ENCODE measurements at places on chromosomes 16 and 17.

- DNase-seq = no peak
Observed at GRCh38 chr16:48277158-48277557, 29.8 kb upstream of the ABCC11 start.

GRCh38 chr16:78462288-78463208, 363.1 kb downstream of the WWOX start:
- DNase-seq = no peak

DNA sequence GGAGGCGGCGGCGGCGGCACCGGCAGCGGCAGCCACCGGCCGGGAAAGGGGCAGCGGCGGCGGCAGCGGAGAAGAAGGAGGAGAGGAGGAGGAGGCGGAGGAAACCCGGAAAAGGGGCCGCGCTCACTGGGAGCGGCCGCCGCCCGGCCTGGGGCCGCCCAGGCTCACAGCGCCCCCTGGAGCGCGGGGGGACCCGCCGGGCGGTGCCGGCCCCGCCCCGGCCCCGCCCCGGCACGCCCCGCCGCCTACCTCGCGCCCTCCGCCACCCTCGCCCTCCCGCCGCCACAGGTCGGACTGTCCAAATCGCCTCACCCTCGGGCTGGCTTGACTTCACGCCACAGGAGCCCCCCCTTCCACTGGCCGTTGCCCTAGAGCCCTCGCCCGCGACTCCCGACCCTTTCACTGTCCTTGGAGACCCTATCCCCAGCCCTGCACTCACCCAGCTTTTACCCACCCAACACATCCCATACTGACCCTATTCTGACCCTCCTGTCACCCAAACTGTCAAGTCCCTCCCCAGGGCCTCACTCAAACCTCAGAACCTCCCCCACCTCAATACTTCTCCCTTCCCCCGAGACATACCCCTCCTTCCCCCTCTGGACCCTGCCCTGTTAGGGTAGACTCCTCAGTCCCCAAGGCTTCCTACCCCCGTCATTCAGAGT, at the start of gene CSNK2A2:
TSS of gene CSNK2A2 (minus strand) at position 85 of the 662 bp plus-strand sequence. CDS start 370 bp downstream, outside the sequence.
- peak; percentile 75 for DNase-seq

DNA sequence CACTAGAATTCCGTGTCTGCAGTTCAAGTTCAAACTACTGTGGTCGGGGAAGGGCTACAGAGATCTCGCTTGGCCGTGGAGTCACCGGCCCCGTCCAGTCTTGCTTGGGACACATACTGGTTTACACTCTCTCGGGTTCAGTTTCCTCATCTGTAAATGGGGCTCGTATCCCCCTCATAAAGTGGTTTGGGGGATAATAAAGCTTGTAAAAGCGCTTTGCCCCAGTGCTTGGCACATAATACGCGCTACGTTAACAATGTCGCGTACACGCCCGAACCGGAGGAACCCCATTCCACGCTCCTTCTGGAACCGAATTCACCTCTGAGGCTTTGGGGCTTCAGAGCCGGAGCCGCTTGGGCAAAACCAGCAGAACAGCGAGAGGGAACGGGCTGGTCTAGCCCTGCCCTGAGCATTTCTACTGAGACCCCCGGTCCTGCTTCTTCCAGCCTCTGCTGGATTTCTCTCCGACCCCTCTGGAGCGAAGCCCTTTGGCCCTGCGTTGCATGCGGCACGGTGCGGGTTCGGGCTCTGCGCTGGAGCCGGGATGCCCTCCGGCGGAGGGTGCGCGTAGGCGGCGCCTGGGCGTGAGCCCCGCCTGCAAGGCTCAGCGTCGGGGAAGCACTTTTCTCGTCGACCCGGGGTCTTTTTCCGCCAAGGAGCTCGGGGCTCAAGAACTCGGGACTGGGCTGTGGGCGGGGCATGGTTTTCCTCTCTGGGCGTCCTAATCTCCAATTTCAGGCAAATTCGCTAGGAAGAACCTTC, 26.1 kb upstream of the HOXB13 start:
- DNase-seq = peak; percentile 75

DNA sequence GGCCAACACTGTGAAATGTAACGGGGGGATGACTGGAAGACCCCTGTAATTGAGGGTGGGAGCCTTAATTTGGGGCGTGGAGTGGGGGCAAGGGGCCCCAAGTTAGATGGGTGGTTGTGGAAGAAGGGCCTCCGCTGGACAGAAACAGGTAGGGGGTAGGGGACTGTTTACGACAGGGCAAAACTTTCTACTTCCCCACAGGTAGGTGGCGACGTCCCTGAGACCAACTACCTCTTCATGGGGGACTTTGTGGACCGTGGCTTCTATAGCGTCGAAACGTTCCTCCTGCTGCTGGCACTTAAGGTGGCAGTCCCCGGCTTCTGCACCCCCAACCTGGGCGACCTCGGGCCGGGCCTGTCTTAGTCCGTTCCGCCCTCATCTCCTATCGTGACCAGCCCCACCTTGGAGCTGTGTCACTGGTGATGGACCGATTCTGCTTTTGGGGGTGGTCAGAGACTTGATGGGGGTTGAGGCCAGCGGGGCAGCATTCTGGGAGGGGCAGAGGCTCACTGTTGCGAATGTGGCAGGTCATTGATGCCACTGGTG, 6.8 kb downstream of the PPP4C start:
- DNase-seq = no peak

DNA sequence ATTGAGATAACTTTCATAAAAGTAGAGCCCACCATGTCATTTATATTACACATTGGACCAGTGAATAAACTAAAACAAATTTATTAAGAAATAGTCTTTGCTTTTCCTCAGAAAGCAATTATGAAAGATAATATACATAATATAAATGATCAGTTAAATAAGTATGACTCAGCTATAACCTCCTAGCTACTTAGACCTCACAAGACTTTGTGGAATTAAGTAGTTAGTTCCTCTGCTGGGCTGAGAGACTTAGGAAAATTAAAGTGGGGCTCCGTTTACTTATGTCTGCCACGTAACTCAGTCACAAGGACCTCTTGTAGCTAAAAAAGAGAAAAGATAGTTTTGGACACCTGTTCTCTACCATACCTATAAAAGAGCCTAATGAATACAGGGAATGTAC, 76.9 kb downstream of the MRTFB start:
- DNase-seq = no peak

DNA sequence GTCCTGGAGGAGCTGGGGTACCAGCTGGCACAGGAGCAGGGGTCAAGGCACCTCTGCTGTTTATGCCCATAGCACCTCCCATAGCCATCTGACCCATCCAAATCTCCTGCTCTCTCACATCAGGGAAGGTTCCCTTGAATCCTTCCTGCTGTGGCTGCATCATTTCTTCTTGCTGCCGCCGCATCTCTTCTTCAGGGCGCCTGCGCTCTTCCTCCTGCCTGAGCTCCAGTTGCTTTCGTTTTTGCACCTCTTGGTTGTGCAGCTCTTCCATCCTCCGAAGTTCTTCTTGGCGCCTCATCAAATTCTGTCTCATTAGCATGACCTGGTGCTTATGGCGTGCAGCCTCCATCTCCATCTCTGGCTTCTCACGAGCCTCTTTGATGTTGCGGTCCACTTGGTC, 2.0 kb upstream of the NOB1 start:
- no peak for DNase-seq

DNA sequence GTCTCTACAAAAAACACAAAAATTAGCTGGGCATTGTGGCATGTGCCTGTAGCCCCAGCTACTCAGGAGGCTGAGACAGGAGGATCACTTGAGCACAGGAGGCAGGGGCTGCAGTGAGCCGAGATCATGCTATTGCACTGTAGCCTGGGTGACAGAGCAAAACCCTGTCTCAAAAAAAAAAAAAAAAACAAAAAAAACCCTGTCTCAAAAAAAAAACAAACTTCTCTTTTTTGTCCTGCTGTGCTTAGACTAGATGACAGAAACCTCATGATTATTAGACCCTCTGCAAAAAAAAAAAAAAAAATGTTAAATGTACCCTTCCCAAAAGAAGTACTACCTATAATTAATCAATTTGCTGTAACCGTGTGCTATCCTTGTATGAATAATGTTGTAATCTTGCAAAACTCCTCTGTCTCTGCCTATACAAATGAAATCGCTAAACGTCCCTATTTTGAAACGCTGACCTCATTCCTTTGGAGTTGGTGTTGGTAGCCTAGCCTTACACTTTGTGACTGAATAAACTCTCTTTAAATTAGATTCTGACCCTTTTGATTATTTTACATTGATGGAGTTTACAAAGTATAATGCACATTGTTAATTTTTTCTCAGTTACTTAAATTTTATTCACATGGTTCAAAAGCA, 13.6 kb upstream of the DHRS7B start:
- no peak for DNase-seq

DNA sequence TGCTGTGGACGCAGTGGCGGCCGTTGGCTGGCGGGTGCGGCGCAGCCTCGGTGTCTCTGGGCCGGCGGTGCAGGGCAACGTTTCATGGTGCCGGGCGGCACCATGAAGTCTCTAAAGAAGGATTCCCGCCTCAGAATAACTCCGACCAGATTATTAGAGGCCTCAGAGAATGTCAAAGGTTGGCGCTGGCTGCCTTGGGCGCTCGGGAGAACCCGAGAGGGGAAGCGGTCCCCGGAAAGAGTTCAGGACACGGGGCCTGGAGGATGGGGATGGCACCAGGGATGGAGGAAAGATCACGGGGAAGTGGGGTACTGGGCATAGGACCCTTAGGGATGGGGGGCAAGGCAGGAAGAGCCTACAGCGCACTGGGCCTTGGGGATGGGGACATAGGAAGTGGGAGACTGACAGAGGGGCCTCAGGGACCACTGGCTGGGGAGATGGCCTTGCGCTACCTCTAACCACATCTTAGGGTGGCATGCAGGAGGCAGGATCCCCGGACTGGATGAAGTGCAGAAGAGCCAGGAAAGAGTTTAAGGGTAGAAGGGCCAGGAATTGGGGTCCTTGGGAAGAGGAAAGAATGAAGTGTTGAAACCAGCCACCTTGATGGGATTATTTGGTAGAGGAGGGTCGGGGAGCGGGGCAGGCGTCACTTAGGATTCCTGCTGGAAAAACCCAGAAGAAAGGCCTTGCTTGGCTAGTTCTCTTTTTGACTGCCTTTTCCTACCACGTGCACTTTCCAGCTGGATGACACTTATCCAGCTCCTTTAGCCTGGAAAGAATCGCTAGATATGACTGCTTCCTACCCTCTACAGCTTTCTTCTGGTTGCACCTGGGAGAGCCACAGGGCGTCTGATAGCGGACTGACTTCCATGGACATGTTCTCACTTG, 578 bp downstream of the MYCBPAP start:
- DNase-seq = no peak

DNA sequence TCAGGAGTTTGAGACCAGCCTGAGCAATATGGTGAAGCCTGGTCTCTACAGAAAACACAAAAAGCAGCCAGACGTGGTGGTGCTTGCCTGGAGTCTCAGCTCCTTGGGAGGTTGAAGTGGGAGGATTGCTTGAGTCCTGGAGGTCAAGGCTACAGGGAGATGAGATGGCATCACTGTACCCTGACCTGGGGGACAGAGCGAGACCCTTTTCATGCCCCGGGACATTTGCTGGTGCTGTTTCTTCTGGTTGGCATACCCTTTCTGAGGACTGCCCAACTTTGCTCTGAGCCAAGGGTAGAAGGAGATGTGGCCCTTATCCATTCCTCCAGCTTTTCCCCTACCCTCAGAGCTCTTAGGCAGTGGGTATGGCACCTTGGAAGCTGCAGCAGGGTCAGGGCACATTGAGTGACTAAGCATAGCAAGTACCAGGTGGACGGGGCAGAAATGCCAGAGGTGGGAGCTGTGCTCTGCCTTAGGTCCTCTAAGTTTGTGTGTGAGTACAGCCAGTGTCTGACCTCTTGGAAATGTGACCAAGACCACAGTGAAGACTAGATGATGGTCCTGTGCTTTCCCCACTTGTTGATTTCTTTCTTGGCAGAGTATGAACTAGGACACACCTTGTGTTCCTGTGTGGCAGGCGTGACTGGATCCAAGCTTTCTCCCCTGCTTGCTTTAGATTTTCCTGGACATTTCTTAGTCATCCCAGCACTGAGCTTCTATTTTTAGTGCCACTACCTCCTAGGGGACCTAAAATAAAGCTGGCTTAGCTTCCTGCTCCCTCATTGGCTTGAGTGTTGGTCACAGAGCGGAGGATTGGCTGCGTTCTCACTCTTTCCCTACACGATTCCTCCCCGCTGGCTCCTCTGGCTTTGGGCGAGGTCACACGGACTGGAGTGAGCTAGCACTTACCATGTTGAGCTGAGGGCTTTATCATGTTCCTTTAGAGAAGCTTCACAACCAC, 9.9 kb upstream of the EDC4 start:
- no peak for DNase-seq

- DNase-seq = peak; percentile 56
Observed at GRCh38 chr17:48628649-48629410, 2.7 kb upstream of the HOXB9 start.

DNA sequence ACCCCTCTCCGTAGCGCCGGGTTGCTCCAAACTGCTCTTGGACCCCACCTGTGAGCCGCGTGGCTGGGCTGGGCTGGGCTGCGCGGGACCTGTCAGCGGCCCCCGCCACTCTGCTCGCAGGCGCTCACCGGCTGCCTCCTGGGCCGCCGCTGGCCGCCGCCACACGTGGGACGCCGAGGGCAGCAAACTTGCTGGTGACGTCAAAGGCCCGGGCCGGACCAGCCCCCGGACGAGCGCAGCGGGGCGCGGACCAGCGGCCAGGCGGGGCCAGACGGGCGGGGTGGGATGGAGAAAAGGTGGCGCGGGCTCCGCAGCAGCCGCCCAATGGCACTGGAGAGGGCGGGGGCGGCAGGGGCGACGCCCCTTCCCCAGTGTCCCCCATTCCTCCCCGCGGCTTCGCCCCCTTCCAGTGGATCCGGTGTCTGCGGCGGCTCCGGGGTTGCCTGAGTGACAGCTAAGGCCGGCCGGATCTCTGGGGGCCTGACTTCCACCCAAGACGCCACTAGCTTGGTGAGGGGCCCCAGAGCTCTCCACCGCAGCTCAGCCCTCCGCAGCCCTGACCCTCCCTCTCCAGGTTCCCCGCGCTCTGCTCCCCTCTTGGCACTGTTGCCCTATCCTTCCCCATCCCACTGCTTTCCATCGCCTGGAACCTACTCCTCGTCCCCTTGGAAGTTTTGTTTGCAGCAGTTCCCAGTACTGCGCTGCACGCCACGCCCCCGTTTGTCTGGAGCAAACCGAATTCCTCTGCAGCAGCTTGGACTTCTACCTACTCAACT, at the start of gene HS3ST3A1:
TSS of gene HS3ST3A1 (minus strand) at position 154 of the 776 bp plus-strand sequence. CDS start 800 bp downstream, outside the sequence.
- peak; percentile 97 for DNase-seq

Data from islet precursor cell (in vitro differentiated cells).